ENCODE measurements at places on chromosomes 12 and 14.

GRCh38 chr14:103558071-103558882, 4.2 kb downstream of the BAG5 start:
- DNase-seq, result no peak

DNA sequence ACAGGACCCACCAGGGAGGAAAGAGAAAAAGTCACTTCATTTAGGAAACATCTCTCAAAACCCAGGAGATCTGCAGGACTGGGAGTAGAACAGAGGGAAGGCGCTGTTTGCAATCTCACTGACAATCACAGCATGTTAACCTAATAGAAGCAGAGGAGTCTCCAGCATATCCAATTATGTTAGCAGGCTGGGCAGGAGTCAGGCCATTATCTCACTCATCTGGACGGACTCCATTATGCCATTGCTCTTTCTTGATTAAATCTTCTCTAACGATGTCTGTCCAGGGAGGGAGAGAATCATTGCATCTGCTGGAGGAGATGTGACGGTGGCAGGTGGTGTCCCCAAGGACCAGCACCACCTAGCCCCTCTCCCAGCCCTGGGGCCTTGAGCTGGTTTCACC, 203.8 kb upstream of the SFSWAP start:
- DNase-seq, result no peak

DNA sequence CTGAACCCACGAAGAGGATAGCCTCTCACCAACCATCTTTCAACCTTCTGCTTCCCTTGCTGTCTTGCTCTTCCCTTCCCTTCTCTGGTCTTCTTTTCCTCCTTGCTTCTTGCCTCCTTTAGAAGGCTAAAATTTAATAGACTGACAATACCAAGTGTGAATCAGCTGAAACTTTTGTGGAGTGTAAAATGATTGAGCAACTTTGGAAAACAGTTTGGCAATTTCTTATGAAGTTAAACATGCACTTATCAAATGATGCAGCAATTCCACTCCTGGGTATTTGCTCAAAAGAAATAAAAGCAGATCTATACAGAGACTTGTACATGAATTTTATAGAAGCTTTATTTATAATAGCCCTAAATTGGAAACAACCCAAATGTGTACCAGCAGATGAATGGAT, 3.3 kb upstream of the KRT86 start:
- peak; percentile 1 for DNase-seq

DNA sequence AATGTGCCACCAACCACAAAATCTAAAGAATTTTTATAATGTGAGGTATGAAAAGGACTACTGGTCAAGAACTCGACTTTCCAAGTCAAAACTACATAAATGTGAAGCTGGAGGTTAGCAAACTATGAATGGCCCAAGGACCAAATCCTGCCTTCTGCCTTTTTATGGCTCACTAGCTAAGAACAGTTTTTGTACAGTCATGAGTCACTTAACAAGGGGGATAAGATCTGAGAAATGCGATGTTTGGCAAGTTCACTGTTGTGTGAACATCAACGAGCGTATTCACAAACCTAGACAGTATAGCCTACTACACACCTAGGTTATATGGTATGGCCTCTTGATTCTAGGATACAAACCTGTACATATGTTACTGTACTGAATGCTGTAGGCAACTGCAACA, 28.2 kb downstream of the FERMT2 start:
- no peak for DNase-seq

- peak; percentile 95 for DNase-seq
Observed at GRCh38 chr12:76264611-76265012, 83.6 kb downstream of the BBS10 start.

DNA sequence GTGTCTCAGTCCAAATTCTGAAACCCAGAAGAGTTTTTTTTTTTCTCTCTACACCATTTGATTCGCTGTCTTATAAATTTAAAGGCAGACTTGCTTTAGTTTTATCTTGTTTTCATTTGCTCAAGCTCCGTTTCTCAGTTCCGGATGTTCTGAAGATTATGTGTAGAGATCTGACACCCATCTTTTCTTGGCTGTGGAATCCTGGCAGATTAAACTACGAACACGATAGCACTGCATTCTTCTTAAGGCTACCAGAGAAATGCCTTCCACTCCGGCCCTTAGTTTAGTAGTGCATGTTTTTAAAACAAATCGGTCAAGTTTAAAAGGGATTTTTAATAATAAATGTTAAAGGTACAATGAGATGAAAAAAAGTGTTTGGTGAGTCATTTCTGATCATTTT, 106.4 kb downstream of the LMO3 start:
- DNase-seq, result no peak

GRCh38 chr12:84920331-84920730, 7.7 kb upstream of the SLC6A15 start:
- no peak for DNase-seq

- no peak for DNase-seq
Observed at GRCh38 chr14:103641161-103641560, 12.2 kb downstream of the KLC1 start.

- no peak for DNase-seq
Observed at GRCh38 chr14:96730386-96730785, 66.8 kb upstream of the VRK1 start.

GRCh38 chr12:71567537-71567936, 96.1 kb downstream of the ZFC3H1 start:
- no peak for DNase-seq

DNA sequence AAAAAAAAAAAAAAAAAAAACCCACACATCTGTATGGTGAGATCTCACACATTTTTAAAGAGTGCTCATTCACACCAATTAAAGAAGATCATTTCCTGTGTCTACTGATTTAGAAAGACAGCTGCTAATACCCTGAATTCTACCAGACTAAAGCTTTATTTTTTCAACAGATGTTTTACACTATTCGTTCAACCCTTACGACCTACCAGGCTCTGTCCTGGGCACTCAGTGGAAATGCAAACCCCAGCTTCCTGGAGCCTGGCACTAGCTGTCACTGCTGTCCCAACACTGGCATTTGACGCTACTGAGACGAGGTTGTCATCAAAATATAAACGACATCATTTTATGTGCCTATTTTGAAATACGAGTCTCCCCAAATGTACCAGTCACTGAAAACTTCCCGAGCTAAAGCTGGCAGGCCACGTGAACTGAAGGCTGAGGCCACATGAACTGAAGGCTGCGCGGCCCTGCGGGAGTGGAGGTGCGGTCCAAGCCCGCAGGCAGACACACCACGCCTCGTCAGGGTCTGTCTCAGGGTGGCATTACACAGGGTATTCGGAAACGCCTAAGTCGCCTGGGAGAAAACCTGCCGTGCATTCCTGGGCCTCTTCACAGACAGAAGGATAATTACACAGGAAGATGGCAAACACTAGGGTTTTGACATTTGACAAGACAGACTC, 27.2 kb downstream of the SLC15A4 start:
- DNase-seq, result no peak

- DNase-seq, result peak; percentile 72
Observed at GRCh38 chr14:37172024-37172869, at the start of gene SLC25A21. Gene SLC25A21, minus strand, starts transcription at chr14:37172606.

DNA sequence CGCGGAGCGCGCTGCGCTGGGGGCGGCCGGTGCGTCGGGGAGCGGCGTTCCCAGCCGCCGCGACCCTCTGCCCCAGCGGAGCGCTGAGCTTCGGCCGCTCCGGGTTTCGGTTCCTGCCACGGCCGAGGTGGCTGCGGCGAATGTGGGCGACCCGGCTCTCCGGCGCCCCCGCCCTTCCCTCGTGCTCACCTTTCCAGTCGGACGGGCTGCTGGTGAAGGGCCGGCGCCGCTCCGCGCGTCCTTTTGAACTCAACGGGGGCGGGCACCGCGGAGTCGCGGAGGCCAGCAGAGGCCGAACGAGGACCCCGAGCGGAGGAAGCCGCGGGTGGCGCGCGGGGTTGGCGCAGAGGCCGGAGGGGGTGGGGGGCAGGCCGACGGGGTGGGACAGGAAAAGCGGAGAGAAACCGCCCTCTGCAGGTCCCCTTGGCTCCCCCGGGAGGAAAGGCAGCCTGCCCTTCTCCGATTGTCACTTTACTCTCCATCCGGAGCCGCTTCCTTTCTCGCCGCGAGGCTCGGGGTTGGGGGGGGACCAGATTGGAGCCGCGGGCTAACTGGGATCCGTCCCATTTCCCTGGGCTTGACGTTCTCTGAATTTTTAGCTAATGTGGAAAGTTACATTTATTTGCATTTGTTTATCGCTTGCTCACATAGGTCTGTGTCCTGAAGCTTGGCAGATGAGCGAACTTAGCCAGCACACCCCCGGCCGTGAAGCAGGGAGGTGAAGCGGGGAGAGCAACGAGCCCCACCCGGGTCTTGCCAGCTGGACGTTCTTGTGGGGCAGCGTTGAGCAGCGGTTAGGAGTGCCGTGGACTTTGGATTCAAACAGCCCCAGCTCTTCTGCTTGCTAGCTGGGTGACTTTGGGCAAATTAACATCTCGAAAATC, at the start of gene SMAGP:
TSS of gene SMAGP (minus strand) at position 349 of the 884 bp plus-strand sequence. CDS start 1,137 bp downstream, outside the sequence.
- DNase-seq, result peak; percentile 22

DNA sequence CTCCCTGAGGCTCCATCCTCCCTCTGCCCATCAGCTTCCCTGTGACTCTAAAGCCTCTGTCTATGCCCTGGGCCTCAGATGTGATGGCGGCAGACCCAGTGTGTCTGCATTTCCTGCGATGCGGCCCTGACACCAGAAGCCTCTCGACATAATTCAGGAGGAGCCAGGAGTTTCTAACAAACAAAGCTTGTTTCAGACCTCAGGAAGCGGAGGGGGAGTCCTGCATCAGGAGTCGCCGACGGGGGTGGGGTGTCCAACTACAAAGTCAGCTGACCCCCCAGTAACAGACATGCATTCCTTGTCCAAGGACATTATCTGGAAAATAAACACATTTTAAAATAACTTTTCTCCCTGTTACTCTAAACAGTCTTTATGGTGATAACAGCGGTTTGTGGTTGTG, 167.5 kb downstream of the DPF3 start:
- no peak for DNase-seq

DNA sequence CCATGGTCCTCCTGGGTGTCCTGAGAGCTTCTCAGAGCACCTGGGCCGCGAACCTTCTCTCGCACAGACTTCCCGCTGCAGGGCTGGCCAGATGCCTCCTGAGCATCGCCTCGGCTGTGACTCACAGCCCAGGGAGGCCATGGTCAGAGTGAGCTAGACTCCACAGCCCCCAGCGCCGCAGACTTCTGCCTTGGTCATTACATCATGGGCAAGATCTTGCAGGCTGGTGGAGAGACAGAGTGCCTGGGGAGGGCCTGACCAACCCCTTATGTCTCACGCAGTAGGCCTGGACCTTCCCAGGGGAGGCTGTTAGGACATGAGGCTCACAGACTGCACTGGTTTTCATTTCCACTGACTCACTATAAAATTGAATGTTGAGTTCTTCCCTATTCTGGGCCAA, 41.8 kb downstream of the SMOC1 start:
- no peak for DNase-seq

GRCh38 chr14:71753976-71754375, 178.3 kb upstream of the RGS6 start:
- no peak for DNase-seq

- DNase-seq, result no peak
Observed at GRCh38 chr14:89425931-89426330, 8.9 kb upstream of the FOXN3 start.

GRCh38 chr12:97541366-97541765, 78.8 kb downstream of the RMST start:
- no peak for DNase-seq

GRCh38 chr12:2641207-2641606, 153.6 kb upstream of the FKBP4 start:
- no peak for DNase-seq

GRCh38 chr12:13075118-13075480, 28.4 kb downstream of the GSG1 start:
- DNase-seq, result no peak

GRCh38 chr12:75628916-75629315, 117.5 kb upstream of the KRR1 start:
- DNase-seq, result no peak

DNA sequence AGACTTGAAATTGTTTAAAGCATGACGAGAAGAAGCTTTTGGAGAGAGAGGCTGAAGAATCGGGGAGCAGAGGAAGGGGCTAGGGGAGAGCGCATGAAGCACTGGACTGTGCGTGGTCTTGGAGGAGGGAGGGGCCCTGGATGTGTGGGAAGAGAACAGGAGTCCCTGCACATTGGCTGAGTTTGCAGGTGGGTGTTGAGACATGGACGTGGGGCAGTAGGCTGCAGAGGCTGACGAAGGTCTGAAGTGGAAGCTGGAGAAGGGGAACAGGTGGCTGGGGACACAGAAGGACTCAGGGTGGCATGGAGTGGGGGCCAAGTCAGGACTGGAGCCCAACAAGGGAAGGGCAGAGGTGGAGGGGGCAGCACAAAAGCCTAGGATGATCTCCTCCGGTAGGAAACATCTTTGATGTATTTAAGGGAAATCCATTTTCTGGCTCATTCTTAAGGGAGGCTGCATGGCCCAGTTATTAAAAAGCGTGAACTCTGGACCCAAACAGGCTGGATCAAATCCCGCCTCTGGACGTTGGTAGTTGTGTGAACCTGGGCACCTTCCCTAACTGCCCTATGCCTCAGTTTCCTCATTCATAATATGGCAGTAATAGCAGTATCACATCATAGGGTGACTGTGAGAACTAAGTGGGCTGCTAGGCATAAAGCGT, 29.0 kb downstream of the ADGRD1 start:
- no peak for DNase-seq

GRCh38 chr12:49233842-49234526, 30.9 kb upstream of the TUBA1C start:
- DNase-seq, result no peak

DNA sequence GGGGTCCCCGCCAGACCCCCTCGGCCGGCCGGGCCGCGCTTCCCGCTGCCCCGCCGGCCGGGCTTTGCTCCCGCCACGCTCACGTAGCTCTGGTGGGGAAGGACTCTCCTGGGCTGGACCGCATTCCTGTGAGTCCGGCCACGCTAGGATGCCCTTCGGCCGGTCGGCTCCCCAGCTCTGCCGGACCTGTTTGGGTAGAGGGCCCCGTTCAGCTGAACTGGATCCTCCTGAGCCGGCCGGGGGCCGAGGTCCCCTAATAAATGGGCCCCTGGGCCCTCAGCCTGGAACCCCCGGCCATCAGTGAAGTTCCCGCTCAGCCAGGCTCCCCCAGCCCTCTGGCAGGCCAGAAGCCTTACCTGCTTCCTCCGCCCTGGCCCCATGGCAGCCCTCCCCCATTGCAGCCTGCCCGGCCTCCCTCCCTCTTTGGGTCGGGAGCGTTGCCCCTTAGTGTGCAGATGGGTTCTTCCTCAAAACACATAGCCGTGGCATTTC, 593 bp downstream of the UNC119B start:
- no peak for DNase-seq

GRCh38 chr12:62726471-62726980, 208.4 kb downstream of the PPM1H start:
- no peak for DNase-seq

- no peak for DNase-seq
Observed at GRCh38 chr12:3342051-3342450, 149.0 kb upstream of the PRMT8 start.

DNA sequence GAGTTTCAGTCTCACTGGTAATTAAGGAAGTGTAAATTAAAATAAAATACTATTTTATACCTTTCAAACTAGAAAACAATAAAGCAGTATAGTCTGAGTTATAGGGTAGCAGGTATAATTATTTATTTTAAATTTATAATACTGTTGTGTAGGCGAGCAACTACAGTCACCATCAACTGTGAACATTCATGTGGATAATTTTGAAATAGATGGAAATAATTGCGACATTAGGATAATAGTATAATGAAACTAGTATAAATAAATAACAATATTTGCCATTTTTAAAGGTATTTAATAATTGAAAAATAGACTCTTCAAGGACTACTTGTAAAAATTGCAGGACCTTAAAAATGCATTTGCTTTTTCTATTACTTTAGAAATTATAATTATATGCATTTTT, 3.8 kb upstream of the DYRK4 start:
- DNase-seq, result no peak

All from LNCaP clone FGC (cell line).